ENCODE measurements at places on chromosomes 5 and 9.

- DNase-seq: no peak
These were observed 265.4 kb upstream of the NUDT12 start for GRCh38 chr5:103827976-103828375.

- DNase-seq: no peak
These were observed 228.3 kb upstream of the RASEF start for GRCh38 chr9:83291196-83291595.

- no peak for DNase-seq
These were observed 563.5 kb downstream of the PRR16 start for GRCh38 chr5:121027636-121028035.

- no peak for DNase-seq
These were observed 27.4 kb upstream of the FAM120AOS start for GRCh38 chr9:93480728-93481324.

- DNase-seq: no peak
These were observed 23.7 kb upstream of the NRARP start for GRCh38 chr9:137325799-137326198.

DNA sequence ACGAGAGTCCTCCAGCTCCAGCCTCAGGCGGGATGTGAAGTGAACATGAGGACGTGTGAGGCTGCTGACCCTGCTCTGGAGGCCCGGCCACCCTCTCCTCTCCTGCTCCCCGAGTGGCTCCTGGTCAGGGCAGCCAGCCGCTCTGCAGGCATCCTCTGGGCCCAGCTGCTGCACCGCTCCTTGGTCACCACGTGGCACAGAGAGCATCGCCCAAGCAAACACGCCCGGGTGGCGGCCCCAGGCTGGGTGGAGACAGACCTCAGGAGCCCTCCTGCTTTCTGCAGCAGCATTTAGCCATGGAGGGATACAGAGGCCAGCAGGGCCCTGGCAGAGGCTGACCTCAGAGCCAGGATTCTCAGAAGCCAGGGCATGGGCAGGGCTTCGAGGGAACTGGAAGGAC, 69.7 kb upstream of the SARDH start:
- DNase-seq: no peak
